Right cardiac atrium (tissue), 5 donors: ENCODE measurements at places on chromosomes 11 and 22.

GRCh38 chr11:19519353-19519752 lies 193.3 kb upstream of the NAV2 start:
- no peak for DNase-seq

- no peak for DNase-seq
These were observed 38.3 kb upstream of the HMGXB4 start for GRCh38 chr22:35219012-35219411.

GRCh38 chr11:132780046-132780445 lies 752.3 kb downstream of the OPCML start:
- DNase-seq = no peak

- DNase-seq = peak; percentile 73
These were observed 10.7 kb downstream of the CARD10 start for GRCh38 chr22:37508431-37508992.

DNA sequence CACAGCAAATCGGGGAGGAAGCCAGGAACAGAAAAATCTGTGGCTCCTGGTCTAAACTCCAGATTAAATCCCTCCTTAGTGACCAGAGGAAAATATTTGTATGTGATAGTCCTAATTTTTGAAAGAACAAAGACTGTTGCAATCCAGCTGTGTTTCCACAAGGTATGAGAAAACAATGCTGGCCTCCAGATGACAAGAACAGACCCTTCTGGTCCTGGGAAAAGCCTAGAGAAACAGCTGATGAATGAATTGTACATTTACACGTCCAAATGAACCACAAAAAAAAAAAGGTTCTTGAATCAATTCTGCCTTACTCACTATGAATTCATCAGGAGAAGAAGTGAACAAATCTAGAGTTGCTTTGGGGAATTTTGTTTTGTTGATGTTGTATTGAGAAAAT lies 63.7 kb downstream of the ETS1 start:
- DNase-seq = no peak

- DNase-seq = no peak
These were observed 29.1 kb upstream of the ANO1 start for GRCh38 chr11:70049045-70049444.
